ENCODE measurements at places on chromosomes 5 and 9.

DNA sequence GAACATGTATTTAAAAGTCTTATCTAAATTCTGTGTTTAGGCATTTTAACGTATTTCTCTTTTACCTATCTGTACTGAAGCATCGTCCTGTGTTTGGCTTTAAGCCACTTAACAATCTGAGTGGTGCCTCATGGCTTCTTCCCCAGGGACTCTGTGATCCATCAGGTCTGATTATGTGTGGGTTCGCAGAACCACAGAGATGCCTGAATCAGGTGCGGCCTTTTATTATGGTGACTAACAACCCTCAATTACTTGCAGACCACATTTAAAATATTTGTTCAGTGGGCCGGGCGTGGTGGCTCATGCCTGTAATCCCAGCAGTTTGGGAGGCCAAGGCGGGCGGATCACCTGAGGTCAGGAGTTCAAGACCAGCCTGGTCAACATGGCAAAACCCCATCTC is 39.6 kb upstream of the SAP30L start:
- DNase-seq, result no peak

DNA sequence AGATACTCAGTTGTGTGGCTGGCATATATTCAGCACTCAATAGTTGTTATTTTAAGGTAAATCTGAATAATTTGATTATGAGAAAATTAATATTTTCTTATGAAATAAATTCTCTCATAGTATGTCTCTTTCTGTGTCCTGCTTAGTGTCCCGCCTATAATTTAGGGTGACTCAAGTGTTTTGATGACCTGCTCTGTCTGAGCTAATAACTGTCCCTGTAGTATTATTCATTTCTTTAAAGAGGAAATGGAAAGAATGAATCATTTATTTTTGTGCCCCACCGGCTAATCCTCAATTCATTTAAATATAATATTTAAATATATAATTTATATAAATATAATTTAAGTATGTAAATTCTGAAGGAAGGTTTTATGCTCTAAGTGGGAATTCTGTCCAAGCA is 4.1 kb downstream of the SLC1A1 start:
- no peak for DNase-seq

DNA sequence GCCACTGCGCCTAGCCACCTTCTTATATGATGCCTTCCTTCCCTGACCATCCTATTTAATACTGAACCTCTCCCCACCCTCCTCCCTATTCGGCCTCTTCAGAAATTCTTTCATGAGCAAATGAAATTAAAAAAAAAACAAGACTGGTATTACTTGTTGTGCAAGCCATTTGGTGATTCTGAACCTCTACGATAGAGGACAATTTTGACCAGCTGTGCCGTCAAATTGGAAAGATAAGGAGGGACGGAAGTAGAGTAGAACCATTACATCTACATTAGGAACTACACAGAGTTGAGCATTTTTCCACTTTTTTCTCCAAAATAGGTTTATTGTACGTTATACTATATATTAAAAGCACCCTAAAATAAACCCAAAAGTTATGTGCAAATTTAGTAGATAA is 2.9 kb downstream of the DHX29 start:
- DNase-seq, result no peak

DNA sequence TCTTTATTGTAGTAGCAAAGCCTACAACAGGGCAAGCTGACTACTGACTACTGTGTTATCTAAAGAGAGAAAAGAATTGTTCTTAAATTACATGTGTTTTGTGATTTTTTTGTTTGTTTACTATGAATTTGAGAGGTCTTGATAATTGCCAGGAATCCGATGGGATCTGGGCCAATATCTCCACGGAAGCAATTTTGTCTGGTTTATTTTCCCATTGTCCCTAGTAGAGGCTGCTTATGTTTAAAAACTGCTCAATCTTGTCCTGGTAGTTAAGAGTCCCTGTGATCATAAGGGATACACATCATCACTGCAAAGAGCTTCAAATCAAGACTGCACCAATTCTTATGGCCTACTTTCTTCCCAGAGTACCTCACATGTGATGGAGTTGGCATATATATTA is 94.4 kb downstream of the GLDC start:
- DNase-seq, result no peak

GRCh38 chr5:154191467-154192261 is 1.1 kb downstream of the GALNT10 start:
- DNase-seq, result no peak

GRCh38 chr5:61186634-61187033 is 24.4 kb upstream of the SMIM15 start:
- no peak for DNase-seq

- peak; percentile 21 for DNase-seq
Measured at GRCh38 chr5:153896701-153897100, 142.0 kb downstream of the FAM114A2 start.

GRCh38 chr5:68528821-68529273 is 313.3 kb downstream of the PIK3R1 start:
- DNase-seq, result no peak

- no peak for DNase-seq
Measured at GRCh38 chr9:36721846-36722588, 149.3 kb downstream of the MELK start.

GRCh38 chr5:110909415-110909814 is 162.1 kb upstream of the TSLP start:
- DNase-seq, result no peak

GRCh38 chr9:128383791-128384190 is 12.6 kb downstream of the URM1 start:
- no peak for DNase-seq

- no peak for DNase-seq
Measured at GRCh38 chr9:111974092-111974681, 77.6 kb downstream of the UGCG start.

GRCh38 chr9:133742251-133742650 is 4.1 kb upstream of the SARDH start:
- no peak for DNase-seq

- DNase-seq, result no peak
Measured at GRCh38 chr9:8489835-8490234, 690.3 kb upstream of the DMAC1 start.

DNA sequence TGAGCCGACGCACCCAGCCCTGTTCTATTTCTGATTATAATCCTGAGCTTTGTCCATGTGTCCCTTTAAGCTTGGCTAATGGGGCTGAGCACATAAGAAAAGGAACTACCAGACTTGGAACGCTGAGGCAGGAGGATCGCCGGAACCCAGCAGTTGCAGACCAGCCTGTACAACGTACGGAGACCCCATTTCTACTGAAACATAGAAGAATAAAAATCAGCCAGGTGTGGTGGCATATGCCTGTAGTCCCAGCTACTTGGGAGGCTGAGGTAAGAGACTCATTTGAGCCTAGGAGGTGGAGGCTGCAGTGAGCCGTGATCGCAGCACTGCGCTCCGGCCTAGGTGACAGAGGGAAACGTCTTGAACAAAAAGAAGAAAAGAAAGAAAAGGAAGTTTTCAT is 22.3 kb downstream of the TRIM7 start:
- DNase-seq, result no peak

GRCh38 chr9:137095664-137096517 is 9.1 kb downstream of the MAN1B1 start:
- no peak for DNase-seq

- no peak for DNase-seq
Measured at GRCh38 chr9:93010056-93010455, 48.4 kb upstream of the SUSD3 start.

DNA sequence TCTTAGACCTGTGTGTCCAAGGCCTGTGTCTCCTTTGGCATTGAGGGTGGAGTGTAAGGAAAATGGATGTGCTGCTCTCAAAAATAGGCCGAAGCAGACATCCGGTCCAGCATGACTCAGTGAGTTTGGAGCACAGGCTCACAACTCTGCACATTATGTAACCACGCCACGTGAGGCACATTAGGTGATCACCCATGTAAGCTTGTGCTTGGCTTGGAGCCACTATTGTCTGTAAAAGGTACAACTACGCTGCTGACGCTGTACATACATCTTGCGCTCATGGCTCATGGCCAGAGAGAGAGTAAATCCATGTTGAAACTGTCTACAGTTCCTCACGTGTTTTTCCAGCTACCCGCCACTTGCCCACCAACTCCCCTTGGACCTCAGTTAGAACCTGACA is 177.5 kb downstream of the PDE4D start:
- no peak for DNase-seq

DNA sequence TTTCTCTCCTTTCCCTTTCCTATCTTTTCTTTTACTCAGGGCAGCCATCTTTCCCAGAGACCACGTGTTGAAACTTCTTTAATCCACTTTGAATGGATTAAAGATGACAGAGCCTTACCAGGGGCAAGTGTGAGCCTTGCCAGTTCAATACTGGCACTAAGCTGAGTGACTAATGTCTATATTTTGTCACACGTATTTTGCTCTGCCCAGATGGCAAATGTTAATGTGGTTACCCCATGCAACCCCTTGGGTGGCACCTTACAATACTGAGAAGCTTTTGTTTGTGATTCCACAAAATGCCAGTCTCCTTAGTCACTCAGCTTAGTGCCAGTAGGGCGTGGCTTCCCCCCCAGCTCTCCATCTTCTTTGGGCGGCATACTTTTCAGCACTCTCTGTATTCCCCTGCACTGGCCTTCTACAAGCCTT is 24.8 kb downstream of the ANXA1 start:
- DNase-seq, result no peak

DNA sequence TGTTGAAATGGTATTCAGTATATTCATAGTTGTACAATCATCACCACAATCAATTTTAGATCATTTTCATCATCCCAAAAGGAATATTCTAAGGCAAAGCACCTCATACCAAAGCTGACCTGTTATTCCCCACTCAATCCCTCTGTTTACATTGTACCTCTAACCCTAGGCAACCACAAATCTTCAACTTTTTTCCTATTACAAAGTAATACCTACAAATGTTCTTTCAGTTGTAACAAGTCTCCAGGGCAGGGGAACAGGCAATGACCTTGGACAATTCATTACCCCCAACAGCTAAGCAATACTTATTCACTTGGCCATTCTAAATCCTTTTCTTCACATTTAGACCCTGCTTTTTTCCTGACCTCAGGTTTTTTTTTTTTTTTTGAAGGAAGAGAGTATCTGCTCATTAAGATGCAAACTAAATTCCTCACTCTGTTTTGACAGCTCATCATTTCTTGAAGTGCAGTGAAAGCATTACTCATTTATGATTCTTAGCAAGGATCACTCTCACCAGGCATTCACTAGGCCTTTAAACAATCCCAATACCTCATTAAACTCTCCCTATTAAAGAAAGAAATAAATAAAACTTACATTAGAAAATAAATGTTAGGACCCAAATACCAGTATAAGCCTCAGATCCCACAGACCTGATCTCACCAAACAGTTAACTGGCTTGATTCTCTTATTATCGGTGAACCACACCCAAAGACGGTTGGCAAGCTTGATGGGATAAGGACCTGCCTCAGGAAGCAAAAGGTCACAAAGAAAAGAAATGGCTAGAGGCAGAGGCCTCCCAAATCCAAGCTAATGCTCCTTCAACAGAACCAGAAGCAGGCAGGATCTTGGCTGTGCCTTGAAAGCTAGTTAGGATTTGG is 15.3 kb downstream of the MTMR12 start:
- DNase-seq, result no peak

- DNase-seq, result no peak
Measured at GRCh38 chr9:110520120-110520701, 59.3 kb downstream of the SVEP1 start.

- DNase-seq, result no peak
Measured at GRCh38 chr9:100167176-100167575, 68.1 kb downstream of the INVS start.

GRCh38 chr5:35029333-35029732 is 18.4 kb downstream of the AGXT2 start:
- peak; percentile 26 for DNase-seq

GRCh38 chr9:13963005-13963653 is 350.8 kb downstream of the NFIB start:
- no peak for DNase-seq

- no peak for DNase-seq
Measured at GRCh38 chr5:176670449-176670848, 23.2 kb downstream of the TSPAN17 start.

DNA sequence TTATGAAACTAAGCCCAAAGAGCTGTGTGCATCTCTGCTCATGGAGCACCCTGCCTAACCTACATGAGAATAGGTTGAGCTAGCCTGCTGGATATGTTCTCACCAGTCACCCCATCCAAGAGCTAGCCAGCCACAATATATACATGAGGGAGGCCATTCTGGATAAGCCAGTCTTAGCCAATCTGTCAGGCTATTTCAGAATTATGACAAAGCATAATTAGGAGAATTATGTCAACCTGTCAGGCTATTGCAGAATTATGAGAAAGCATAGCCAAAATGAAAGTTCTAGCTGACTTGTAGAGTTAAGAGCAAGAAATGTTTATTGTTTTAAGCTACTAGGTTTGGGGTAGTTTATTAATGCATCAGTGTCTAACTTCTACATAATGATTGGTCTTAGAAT is 189.8 kb downstream of the WDR70 start:
- peak; percentile 49 for DNase-seq

DNA sequence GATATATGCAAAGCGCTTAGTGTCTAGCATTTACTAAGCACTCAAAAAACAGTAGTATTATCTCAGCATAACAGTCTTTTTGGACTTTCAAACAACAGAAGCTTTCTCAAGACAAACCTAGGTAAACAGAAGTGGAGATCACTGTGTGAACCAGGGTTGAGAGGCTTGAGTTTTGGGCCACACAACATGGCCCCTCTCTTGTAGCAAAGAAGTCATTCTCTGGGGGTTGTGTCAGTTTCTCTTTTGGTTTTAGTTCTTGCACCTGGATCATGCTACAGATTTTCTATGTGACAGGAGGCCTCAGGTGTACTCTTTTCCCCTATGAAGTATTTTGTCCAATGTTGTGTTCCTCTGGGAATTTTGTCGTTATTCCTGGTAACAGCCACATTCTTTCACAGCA is 30.0 kb downstream of the INSYN2B start:
- DNase-seq, result no peak

DNA sequence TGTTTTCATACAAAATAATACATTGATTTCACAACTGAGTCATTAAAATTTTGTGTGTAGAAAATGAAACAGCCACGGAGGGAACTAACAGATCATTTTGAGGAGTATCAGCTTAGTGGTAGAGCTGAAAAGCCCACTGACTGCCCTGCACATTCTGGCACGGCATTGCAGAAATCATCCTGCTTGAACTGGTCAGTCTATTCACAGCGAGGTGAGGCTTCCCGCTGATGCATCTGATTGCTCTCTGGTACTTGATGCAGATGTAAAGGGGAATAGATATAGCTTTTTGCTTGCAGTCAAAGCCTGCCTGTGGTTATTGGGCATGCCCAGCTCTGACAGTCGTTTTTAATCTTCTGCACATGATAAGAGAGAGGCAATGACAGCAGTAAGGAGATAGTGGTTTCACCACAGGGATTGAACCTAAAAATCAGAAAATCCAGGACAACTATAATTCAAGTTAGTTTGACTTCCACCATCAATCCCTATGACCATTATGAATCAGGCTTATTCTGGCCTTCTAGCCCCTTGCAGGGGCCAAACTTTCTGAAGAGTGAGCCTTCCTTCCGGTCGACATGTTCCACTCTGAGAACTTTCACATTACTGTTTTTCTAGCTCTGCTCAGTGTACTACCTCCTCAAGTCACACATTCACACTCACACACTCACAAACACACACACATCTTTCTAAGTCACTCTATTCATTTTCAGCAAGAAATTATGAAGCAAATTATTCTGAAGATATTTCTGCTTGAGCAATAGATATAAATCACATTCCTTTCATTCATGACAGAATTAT is 782.8 kb upstream of the NUDT12 start:
- no peak for DNase-seq

Measured in inflammatory macrophage treated with lipopolysaccharide for 1 hour (primary cell).